ENCODE measurements at places on chromosomes 5 and 9.

DNA sequence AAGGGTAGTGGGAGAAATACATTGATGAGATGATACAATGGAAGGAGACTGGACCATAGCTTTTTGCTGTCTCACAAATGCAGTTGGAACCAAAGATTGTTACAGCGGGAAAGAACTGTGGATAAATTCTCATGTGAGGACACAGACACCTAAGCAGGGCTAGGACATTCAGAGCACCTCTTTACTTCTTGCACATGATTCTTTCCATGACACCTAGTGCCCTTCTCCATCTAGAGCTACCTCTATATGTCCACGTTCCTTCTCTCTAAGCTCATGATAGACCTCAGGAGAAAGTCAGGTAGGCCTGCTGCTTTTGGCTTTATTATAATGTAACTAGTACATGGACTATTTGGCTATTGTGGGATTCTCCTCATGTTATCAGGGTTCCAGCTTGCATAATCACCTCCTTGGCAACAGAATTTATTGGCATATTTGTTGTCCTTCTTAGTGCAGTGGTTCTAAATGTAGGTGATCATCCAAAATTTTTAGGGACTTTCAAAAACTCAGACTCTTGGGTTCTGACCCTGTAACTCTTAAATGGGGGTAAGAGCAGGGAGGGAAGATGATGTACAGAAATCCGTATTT lies 27.2 kb downstream of the NR3C1 start:
- DNase-seq = no peak

DNA sequence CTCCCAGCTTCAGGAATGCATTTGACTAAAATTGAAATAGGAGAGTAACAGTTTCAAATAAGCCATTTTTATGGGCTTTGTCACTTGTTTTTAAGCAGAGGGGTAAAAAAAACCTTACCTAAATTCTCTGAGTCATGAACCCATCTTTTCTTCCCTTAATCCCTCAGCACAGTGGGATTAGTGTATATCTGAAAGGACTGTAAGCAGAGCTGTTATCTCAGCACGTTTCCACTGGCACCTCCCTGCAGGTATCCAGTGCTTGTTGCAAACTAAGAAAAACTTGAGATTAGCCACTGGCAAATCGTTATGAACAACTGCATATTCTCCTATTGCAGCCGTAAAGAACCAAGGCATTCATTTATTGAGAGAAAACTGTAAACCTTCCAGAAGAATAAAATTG lies 872.7 kb downstream of the EFNA5 start:
- no peak for DNase-seq

DNA sequence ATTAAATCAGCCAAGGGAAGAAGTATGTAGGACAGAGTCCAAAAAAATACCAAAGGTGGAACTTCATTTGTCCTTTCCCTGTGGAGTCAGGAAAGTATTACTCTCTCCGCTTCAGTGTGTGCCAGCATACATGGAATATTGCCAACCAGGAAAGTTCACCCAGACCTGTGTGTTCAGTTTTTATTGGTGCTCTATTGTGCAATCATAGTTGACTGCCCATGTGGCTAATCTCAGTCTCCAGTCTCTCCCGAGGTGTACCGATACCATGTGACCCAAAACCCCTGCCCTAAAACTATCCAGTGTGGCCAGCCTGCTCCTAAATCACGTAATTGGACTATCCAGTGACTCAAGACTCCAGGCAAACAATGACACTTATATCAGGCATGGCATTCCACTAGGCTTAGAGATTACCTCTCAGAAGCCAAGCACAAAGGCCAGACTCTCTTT lies 38.8 kb downstream of the NFX1 start:
- DNase-seq = no peak

- DNase-seq = no peak
Measured at GRCh38 chr5:57749396-57749795, 266.8 kb upstream of the ACTBL2 start.

DNA sequence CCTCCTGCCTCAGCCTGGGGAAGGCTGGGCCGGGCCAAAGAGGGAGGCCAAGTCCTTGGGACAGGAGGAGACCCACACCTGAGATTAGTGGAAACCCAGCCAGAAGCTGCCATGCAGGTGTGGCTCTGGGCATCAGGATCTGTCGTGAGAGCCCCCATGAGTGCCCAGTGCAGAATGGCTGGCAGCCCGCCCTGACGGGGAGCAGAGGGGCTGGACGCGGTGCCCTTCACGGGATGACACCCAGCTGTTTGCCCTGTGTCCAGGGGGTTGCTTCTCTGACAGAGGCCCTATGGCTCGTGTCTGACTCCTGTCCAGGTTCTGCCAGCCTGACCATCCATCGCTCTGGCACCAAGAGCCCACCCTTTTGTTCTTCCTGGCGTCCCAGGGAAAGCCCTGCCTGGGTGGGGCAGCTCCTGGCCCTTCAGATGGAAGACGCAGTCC lies 8.5 kb downstream of the DIPK1B start:
- no peak for DNase-seq

GRCh38 chr9:68780380-68780712 lies 75.3 kb downstream of the PIP5K1B start:
- no peak for DNase-seq

DNA sequence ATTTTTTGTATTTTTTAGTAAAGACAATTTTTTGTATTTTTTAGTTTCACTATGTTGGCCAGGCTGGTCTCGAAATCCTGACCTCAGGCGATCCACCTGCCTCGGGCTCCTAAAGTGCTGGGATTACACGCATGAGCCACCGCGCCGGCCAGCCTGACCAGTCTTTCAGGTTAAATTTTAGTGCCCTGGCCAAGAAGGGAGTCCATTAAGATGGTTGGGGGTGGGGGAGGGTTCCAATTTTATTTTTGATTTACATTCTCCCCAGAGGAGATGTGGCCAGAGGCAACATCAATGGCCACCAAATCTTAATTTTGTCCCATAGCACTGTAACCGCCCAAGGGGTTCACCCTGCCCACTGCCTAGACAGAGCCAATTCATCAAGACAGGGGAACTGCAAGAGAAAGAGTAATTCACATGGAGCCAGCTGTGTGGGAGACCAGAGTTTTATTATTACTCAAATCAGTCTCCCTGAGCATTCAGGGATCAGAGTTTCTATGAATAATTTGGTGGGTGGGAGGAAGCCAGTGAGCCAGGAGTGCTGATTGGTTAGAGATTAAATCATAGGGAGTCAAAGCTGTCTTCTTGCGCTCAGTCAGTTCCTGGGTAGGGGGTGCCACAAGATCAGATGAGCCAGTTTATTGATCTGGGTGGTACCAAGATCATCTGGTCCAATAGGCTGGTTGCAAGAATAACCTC lies 24.7 kb downstream of the TBCA start:
- peak; percentile 53 for DNase-seq

- no peak for DNase-seq
Measured at GRCh38 chr9:136990242-136990911, 1.8 kb upstream of the PAXX start.

GRCh38 chr5:150623878-150624216 lies 16.6 kb upstream of the SYNPO start:
- no peak for DNase-seq

GRCh38 chr5:2212481-2212880 lies 329.8 kb upstream of the IRX4 start:
- DNase-seq = no peak

DNA sequence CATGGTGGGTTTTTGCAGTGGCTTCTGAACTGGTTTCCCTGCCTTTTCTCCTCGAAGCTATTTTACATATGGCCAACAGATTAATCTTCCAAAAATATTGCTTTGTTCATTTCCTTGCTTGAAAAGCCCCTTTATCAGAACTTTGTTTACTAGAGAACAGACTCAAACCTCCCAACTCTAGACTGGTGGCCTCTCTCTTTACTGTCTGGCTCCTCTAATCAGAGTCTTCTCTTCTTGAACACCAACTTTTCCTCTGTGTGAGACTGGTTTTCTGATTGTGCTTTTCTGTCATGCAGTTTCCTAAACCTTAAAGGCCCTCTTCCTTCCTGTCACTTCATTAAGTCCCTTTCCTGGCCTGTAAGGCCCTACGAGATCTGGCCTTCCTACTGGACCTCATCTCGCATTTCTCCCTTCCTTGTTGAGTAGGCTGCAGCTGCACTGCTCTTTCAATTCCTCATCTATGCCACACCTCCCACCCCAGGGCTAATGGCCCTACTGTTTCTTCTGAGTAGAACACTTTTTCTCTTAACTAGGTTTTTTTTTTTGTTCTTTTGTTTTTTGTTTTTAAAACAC lies 5.7 kb downstream of the C9orf43 start:
- DNase-seq = no peak

DNA sequence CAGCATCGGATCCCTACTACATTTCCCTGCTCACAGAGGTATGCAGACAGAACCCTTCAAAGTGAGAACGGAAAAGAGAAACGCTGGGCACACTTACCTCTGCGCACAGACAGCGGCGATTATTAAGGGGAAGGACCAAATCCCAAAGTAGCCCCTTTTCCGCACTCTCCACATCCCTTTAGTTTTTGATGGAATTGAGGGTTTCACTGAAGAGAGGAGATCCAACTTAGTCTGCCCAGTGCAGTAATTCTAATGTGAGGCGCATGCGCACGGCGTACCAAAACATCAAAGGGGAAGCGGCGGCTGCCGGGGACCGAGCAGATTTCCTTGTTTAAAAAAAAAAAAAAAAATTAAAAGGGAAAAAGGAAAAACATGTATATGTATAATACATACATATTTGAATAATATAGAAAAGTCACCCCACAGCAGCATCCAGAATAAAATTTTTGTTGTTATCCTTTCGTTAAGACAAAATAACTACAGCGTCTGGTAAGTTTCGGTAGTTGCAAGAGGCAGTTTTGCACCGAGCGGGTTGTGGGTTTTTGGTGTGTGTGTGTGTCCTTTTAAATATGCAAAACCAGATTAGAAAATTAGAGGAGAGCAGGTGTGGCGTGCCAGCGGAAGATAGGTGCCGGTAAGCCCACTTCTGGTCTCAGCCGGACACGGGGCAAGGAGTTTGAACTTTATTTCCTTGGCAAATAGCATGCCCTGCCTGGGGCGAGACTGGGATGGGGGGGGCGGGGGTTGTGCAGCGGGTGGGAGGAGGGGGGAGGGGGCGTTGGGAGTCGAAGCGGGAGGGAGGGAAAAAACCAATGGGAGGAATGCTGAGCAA lies at the start of gene GABRB2:
GABRB2 (minus strand) TSS at position 256 of the 832 bp plus-strand sequence; CDS start at position 174, 82 bp downstream.
- DNase-seq = peak; percentile 42

DNA sequence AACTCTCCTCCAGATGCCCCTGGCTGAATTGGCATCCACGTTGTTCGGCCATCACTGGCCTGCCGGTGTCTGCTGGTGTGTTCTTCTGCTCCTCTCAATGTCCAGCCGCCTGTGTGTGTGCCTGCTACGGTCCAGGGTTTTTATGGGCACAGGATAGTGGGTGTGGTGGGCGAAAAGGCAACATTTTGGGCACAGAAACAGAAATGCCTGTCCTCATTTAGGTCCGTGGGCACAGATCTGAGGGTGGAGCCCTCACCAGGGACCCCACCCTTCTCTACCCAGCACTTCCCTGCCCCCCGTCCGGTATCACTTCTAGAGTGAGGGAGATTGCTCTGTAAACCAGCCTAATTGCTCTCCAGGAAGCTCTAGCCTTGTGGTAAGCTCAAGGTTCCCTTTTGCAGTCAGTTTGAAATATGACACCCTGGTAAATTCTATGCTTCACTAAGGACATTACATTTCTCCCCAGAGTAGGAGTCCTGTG lies 410.1 kb downstream of the MAT2B start:
- no peak for DNase-seq
